Stimulated activated CD4-positive, alpha-beta T cell treated with anti-CD3 and anti-CD28 coated beads, Interleukin-4, amount 100 ng/mL, for 48 hours (primary cell): ENCODE measurements at places on chromosomes 5 and 9.

- no peak for DNase-seq
Measured at GRCh38 chr5:111892949-111893348, 136.0 kb upstream of the NREP start.

DNA sequence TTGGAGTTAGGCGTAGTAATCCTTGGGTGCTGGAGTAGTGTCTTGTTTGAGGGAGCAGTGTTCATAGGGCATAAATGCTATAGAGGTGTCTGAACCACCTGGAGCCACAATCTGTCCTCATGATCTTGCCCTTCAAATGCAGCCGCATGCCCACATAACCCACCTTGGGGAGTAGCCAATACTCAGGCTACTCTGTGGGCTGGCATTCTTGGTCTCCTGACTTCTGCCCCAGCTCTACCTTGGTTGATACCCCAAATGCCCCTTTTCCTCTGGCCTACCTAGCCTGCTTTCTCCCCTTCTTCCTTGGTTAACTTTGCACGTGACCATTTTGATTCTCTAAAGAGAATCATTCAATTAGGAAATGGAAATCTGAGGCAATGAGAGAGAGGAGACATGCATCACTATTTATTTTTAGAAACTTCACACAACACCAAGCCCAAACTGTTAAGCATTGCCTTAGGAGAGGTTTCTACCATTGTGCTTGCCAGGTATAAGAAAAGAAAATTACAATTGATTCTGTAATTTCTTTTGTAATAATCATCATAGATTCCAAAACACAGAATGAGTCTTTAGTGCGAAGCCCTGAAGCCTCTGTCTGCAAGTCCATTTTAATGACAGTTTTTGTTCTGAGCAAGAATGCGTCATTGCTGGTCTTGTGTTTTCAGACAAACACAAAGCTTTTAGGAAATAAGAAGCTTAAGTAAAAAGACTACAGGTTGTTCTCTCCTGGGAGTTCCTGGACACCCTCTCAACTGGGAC lies 135.2 kb downstream of the C9orf152 start:
- DNase-seq, result no peak

DNA sequence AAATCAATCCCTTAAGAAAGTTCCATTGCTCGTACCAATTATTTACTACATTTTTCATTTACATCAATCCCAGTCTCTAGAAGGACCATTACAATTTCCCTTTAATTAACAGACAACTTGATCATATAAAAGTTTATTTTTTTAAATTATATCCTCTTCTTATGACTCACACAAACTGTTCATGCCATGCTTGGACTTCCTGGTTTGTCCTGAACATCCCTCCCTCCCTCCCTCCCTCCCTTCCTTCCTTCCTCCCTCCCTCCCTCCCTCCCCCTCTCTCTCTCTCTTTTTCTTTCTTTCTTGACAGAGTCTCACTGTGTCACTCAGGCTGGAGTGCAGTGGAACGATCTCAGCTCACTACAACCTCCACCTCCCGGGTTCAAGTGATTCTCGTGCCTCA lies 11.6 kb upstream of the CLTB start:
- DNase-seq, result no peak

DNA sequence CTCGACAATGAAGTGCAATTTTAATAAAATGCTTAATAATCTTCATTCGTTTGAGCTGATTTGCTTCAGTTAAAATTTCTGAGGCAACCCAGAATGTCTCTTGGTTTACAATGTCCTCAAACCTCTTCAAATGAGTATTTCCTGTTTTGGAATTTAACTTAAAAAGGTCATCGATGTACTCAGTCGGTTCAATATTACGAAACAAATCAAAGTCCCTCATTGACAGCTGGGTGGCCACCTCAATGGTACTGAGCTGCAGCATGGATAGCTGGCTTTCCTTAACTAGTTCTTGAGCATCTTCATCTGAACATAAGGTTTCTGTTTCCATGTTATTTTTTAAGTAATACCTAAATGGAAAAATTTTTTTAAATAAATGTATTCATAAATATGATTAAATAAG lies 173.3 kb downstream of the RAPGEF6 start:
- no peak for DNase-seq

GRCh38 chr5:159345336-159345735 lies 15.0 kb upstream of the IL12B start:
- DNase-seq, result no peak

DNA sequence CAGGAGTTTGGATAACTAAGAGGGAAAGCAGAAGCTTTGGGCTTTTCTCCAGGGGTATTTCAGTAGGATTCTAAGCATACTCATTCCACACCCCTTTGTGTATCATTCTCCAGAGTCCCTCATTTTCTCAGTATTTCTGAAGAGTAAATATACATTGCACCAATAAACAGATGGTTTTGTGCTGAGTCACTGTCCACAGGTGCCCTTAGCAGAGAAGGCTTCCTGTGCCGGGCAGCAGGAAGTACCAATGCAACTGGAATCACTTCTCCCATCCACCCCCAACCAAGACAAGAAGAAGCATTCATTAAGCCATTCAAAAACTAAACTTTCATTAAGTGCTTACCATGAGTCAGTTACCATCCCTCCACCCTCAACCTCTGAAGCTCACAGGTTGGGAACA lies 3.6 kb upstream of the CCNJL start:
- DNase-seq, result no peak
